ENCODE measurements at places on chromosomes 5 and 9. TPM values are rescaled to one million over a fixed set of nuclear protein-coding genes. Genes with fewer than 3 reads are reported as not detected.

Gene LRRTM2
- not detected for total RNA-seq

Gene SPINK4
- total RNA-seq, result not detected

Gene CDC20B
- not detected for total RNA-seq

Gene IL13
- not detected for total RNA-seq

Gene GCNT1
- total RNA-seq, result 1.8 TPM

Gene POU5F2
- total RNA-seq, result 0.31 TPM

Gene GABRB2
- not detected for total RNA-seq

Gene TEK
- total RNA-seq, result 22.7 TPM

Gene QRFP
- not detected for total RNA-seq

- H3K27me3 ChIP-seq, result no peaks in the 10 kb centered on the region
- H3K4me1 ChIP-seq, result peaks cover 32% of the 10 kb centered on the region
- peaks cover 14% of the 10 kb centered on the region for H3K36me3 ChIP-seq
- no peak overlapping the region for H3K27ac ChIP-seq
Observed at GRCh38 chr5:181263633-181264032, 2.7 kb upstream of the TRIM52 start.

GRCh38 chr9:121660367-121660766, 8.9 kb downstream of the DAB2IP start:
- no peak for DNase-seq
- no peak overlapping the region for H3K4me3 ChIP-seq
- H3K27ac ChIP-seq, result no peak overlapping the region
- no peaks in the 10 kb centered on the region for H3K27me3 ChIP-seq
- H3K4me1 ChIP-seq, result peaks cover 9% of the 10 kb centered on the region
- peaks cover 4% of the 10 kb centered on the region for H3K36me3 ChIP-seq

- no peaks in the 10 kb centered on the region for H3K36me3 ChIP-seq
- DNase-seq, result peak; percentile 72
- no peaks in the 10 kb centered on the region for H3K4me1 ChIP-seq
- peaks cover 35% of the 10 kb centered on the region for H3K27me3 ChIP-seq
- H3K27ac ChIP-seq, result peak overlapping the region; percentile 31
- peak overlapping the region; percentile 48 for H3K4me3 ChIP-seq
Observed at GRCh38 chr9:97740848-97741821, 44.0 kb upstream of the XPA start.

- no peak for DNase-seq
- no peak overlapping the region for H3K27ac ChIP-seq
- H3K36me3 ChIP-seq, result no peaks in the 10 kb centered on the region
- H3K4me1 ChIP-seq, result no peaks in the 10 kb centered on the region
- no peaks in the 10 kb centered on the region for H3K27me3 ChIP-seq
- no peak overlapping the region for H3K4me3 ChIP-seq
Observed at GRCh38 chr5:164054461-164054860, 549.0 kb downstream of the MAT2B start.

- DNase-seq, result no peak
- H3K27me3 ChIP-seq, result no peaks in the 10 kb centered on the region
- H3K36me3 ChIP-seq, result no peaks in the 10 kb centered on the region
- H3K4me1 ChIP-seq, result peaks cover 7% of the 10 kb centered on the region
- H3K27ac ChIP-seq, result no peak overlapping the region
Observed at GRCh38 chr9:116466271-116467235, 220.6 kb upstream of the TRIM32 start.

GRCh38 chr9:133706307-133707050, 31.7 kb downstream of the SARDH start:
- H3K36me3 ChIP-seq, result no peaks in the 10 kb centered on the region
- peak; percentile 32 for DNase-seq
- no peak overlapping the region for H3K4me3 ChIP-seq
- H3K4me1 ChIP-seq, result no peaks in the 10 kb centered on the region
- H3K27me3 ChIP-seq, result peaks cover 25% of the 10 kb centered on the region

- H3K36me3 ChIP-seq, result no peaks in the 10 kb centered on the region
- H3K27me3 ChIP-seq, result peaks cover 22% of the 10 kb centered on the region
- no peak overlapping the region for H3K27ac ChIP-seq
- no peak for DNase-seq
- no peak overlapping the region for H3K4me3 ChIP-seq
Observed at GRCh38 chr5:132017316-132017715, 5.9 kb upstream of the ACSL6 start.

GRCh38 chr5:59321642-59322041, 571.9 kb downstream of the PDE4D start:
- no peaks in the 10 kb centered on the region for H3K36me3 ChIP-seq
- DNase-seq, result peak; percentile 23
- H3K4me3 ChIP-seq, result no peak overlapping the region
- no peaks in the 10 kb centered on the region for H3K27me3 ChIP-seq
- peak overlapping the region; percentile 10 for H3K27ac ChIP-seq
- peaks cover 26% of the 10 kb centered on the region for H3K4me1 ChIP-seq

DNA sequence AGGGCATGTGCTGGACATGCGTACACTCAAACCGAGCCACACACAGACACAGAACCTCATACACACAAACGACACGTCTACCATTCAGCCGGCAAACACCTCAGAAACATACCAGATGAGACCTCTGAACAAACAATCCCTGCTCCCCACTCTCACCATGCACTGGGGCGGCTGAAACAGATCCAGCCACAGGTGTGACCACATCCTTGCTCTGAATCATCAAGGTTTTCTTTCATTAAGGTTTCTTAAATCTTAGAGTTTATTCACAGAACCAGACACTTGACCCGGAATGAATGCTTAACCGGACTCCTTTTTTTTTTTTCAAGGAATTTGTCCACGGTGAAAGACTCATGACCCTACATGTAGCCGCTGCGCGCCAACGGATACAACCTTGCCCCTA, 26.2 kb downstream of the TERT start:
- H3K27me3 ChIP-seq, result no peaks in the 10 kb centered on the region
- H3K4me1 ChIP-seq, result no peaks in the 10 kb centered on the region
- DNase-seq, result no peak
- no peak overlapping the region for H3K4me3 ChIP-seq
- H3K36me3 ChIP-seq, result no peaks in the 10 kb centered on the region
